ENCODE measurements at places on chromosomes 12 and 14. TPM values are rescaled to one million over a fixed set of nuclear protein-coding genes. Genes with fewer than 3 reads are reported as not detected.

GRCh38 chr12:112096667-112097066 lies 11.9 kb downstream of the NAA25 start:
- DNase-seq, result no peak

DNA sequence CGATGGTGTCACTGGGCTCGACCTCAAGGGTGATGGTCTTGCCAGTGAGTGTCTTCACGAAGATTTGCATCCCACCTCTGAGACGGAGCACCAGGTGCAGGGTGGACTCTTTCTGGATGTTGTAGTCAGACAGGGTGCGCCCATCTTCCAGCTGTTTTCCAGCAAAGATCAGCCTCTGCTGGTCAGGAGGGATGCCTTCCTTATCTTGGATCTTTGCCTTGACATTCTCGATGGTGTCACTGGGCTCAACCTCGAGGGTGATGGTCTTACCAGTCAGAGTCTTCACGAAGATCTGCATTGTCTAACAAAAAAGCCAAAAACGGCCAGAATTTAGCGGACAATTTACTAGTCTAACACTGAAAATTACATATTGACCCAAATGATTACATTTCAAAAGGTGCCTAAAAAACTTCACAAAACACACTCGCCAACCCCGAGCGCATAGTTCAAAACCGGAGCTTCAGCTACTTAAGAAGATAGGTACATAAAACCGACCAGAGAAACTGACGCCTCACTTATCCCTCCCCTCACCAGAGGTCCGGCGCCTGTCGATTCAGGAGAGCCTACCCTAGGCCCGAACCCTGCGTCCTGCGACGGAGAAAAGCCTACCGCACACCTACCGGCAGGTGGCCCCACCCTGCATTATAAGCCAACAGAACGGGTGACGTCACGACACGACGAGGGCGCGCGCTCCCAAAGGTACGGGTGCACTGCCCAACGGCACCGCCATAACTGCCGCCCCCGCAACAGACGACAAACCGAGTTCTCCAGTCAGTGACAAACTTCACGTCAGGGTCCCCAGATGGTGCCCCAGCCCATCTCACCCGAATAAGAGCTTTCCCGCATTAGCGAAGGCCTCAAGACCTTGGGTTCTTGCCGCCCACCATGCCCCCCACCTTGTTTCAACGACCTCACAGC lies 717 bp downstream of the UBC start:
- DNase-seq, result peak; percentile 72

GRCh38 chr14:77062261-77062660 lies 33.8 kb upstream of the IRF2BPL start:
- DNase-seq, result no peak

- DNase-seq, result no peak
Measured at GRCh38 chr12:59119676-59120075, 199.4 kb upstream of the LRIG3 start.

GRCh38 chr12:30643366-30643765 lies 52.3 kb downstream of the IPO8 start:
- DNase-seq, result no peak

GRCh38 chr12:19890024-19890423 lies 450.7 kb downstream of the AEBP2 start:
- no peak for DNase-seq

DNA sequence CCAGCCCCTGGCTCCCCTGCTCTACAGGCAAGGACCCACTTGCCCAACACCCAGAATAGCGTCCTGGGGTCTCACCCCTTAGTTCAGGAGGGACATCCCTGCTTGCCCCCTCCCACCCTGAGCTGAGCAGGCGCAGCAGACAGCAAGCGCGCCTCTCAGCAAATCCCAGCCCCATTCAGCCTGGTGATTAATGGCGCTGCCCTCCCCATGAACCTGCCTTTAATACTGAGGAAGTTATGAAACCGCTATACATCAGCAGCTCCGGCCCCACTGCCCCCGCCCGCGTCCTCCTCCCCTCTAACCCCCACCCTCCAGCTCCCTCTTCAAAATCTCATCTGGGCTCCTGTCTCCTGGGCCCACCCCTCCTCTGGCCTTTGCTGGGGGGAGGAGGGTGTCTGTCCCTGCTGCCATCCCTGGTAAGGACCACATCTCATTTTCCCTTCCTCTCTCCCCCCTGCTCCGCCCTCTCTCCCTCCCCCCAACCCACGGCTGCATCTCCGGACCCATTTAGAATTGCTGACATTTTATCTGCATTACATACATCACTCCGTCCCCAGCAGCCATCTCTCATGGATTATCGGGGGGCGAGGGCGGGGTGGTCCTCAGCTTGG lies 7.1 kb upstream of the SMUG1 start:
- DNase-seq, result peak; percentile 83

GRCh38 chr12:85504624-85505023 lies 224.6 kb downstream of the ALX1 start:
- DNase-seq, result no peak

GRCh38 chr12:14185427-14186192 lies 179.9 kb upstream of the ATF7IP start:
- DNase-seq, result no peak

- peak; percentile 48 for DNase-seq
Measured at GRCh38 chr14:69593018-69593677, 18.2 kb upstream of the SUSD6 start.

GRCh38 chr14:59564366-59564765 lies 12.2 kb downstream of the CCDC175 start:
- DNase-seq, result no peak

DNA sequence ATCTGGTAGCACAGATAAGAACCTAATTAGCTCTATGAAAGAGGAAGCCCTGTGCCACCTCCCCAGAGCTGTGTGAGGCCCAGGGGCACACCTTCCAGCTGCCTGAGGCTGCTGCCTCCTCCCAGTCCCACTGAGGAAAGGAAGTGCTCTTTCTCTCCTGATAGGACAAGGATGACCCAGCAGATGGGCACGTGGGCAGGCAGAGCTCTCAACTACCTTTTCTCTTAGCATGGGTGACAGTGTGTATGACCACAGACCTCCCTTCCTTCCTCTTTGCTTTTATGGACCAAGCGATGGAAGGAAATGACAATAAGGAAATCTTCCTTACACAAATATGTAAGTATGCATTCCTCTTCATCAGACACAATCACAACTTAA lies 127.6 kb upstream of the AMIGO2 start:
- DNase-seq, result no peak

DNA sequence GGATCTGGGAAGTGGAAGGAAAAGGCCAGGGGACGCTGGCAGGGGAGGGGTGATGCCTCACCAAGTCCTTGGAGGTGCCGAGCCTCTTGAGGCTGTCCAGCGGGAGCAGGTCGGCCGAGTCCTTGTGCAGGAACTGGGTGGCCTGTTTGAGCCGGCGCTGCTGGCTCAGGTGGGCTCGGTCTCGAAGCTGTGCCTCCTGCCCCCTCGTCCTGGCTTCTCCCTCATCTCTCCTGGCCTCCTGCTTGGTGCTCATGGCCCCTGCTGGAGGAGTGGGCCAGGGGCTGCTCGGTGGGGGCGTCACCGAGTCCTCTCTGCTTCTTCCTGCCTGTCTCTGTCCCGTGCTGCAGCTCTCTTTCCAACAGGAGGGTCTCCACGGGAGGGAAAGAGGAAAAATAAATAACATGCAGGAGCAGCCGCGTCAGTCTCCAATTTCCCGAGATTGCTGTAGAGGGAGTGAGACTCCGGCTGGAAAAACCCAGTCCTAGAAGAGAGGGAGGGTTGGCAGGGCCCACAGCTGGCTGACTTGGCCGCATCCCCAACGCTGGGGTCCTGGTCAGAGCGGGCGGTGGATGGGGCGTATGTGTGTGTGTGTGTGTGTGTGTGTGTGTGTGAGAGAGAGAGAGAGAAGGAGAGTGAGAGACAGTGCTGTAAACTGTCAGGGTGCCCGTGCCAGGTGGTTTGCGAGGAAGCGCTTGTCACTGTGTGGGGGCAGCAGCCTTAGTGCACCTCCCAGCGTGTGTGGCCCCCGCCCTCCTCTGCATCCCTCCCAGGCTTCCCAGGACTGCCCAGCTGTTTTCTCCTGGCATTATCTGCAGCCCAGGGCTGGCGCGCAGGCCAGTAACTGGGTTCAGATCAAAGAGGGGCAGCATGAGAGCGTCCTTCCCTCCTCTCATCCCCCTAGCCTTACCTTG lies at the start of gene NRIP2:
NRIP2 (minus strand) TSS at position 455 of the 911 bp plus-strand sequence; CDS start at position 403, 52 bp downstream.
- no peak for DNase-seq

DNA sequence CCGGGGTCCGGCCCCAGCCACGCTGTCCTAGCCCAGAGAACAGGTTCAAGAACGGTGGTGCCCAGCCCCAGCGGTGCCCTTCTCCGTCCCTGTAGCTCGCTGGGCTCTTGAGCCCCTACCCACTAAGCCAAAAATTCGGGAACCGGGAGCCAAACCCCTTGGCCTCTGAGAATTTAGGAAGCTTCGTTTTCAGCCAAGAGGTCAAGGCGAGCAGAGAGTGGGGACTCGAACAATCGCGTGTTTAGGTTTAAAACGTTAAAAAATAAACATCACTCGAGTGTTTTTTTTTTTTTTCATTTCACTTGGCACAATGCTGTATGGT lies 6.2 kb downstream of the SIX1 start:
- DNase-seq, result no peak

GRCh38 chr12:27332714-27333402 lies at the start of gene BMAL2:
BMAL2 (plus strand) TSS chr12:27332836; CDS start chr12:27333073, 237 bp downstream.
- peak; percentile 65 for DNase-seq

DNA sequence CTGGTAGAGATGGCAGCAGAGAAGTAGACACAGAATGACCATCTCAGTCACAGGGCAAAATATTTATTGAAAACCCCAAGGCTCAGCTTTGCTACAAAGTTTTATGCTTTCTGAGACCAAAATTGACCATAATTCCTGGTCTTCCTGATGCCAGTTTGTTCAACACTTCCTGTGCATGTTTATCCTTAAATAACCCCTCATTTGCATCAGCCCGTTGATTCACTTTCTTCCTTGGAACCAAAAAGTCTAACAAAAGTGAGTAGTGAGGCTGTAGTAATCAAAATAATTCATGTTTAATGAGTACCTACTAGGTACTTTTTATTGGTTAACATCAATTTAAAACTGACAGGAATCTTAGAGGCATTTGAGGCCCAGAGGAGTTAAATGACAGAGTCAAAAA lies 51.7 kb downstream of the TRHDE start:
- no peak for DNase-seq

DNA sequence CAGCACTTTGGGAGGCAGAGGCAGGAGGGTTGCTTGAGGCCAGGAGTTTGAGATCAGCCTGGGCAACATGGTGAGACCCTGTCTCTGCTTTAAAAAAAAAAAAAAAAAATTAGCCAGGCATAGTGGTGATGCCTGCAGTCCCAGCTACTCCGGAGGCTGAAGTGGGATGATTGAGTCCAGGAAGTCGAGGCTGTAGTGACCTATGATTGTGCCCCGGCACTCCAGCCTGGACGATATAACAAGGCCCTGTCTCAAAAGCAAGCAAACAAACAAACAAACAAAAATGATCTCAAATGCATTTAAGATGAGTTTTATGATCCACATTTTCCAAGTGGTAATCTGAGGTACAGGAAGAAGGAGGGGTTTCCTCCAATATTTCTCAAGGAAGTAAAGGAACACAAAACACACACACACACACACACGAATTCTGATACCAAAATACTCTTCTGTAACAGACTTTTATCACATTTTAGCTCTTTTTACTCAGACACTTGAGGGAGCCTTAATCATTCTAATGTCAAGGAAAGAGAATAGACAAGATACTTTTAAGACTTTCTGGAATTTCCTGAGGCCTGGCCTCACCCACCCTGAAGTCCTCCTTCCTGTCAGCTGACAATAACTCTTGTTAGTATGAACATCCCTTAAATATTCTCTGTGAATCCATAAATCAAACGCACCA lies 44.4 kb upstream of the CERS5 start:
- no peak for DNase-seq

GRCh38 chr12:111409780-111410430 lies 4.2 kb downstream of the SH2B3 start:
- DNase-seq, result no peak

DNA sequence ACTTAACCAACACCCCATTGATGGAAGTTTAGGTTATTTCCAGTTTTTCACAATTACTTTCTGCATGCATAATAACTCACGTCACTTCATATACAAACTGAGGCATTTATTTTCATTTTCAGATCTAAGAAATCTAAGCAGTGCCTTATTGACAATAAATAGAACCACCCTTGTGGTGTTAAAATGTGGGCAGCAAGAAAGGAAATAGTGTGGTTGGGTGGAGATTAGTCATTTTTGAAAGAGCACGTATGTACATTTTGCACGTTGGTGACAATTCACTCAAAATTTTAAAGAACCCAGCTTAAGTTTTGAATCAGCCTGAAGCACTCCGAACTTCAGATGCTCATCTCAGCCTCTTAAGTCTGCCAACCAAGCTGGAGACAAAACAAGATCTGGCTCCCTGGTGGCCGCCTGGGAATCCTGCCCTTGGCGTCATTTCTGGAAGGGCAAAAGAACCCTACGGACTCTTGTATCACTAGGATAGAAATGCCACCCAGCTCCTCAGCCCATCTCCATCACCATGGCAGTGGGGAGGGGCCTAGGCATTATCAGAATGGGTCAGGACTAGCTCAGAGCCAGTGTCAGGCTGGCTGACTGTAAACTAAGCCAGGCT lies 89.5 kb upstream of the BCL2L14 start:
- no peak for DNase-seq

- DNase-seq, result no peak
Measured at GRCh38 chr12:90999966-91000365, 4.8 kb downstream of the EPYC start.

- DNase-seq, result no peak
Measured at GRCh38 chr14:65287264-65288131, 125.0 kb upstream of the FUT8 start.

DNA sequence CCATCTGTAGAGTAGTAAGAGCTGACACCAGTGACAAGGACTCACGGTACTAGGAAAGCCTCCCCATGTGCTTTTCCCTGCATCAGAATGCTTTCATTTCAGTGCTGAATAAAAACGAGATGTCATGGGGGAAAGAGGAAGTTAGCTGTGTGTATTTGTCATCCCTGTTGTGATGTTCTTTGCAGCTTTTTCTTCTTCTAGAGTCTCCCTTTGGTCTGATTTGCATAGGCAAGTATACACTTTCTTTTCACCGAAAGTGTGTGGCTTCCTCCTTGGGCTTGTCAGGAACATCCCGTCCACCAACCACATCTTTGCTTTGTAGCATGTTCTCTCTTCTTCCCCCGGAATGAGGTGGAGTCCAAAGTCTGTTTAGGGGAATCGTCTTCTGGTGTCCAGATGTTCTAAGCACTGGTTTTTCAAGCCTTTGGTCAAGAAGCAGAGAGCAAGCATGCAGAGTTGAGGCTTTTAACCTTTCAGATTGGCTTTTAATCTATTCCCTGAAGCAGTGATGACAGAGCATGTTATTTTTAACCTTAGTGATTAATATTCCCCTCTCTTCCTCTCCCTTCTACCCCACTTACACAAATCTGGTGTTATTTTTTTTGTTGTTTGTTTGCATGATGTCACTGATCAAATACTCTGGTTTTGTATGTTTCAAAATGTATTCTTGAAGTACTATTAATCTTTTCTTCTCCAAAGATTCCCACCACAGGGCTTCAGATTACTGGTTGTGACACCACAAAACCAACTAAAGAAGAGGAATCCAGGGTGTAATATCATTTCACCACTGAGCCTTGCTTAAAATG lies 163.4 kb downstream of the SAMD4A start:
- no peak for DNase-seq

The RTN1 gene
- total RNA-seq, result 0.78 TPM

The AKAP5 gene
- total RNA-seq, result 2.1 TPM

The ARHGEF40 gene
- total RNA-seq, result 96.2 TPM

The CBLN3 gene
- total RNA-seq, result 4.8 TPM

The C12orf43 gene
- total RNA-seq, result 19.0 TPM

The PLEKHG7 gene
- not detected for total RNA-seq

The FOXN4 gene
- total RNA-seq, result not detected

The GRIN2B gene
- 0.95 TPM for total RNA-seq

The LRTM2 gene
- not detected for total RNA-seq

The NID2 gene
- total RNA-seq, result 120 TPM

Data from mesothelial cell of epicardium (in vitro differentiated cells).